ENCODE measurements at places on chromosomes 1 and 21.

DNA sequence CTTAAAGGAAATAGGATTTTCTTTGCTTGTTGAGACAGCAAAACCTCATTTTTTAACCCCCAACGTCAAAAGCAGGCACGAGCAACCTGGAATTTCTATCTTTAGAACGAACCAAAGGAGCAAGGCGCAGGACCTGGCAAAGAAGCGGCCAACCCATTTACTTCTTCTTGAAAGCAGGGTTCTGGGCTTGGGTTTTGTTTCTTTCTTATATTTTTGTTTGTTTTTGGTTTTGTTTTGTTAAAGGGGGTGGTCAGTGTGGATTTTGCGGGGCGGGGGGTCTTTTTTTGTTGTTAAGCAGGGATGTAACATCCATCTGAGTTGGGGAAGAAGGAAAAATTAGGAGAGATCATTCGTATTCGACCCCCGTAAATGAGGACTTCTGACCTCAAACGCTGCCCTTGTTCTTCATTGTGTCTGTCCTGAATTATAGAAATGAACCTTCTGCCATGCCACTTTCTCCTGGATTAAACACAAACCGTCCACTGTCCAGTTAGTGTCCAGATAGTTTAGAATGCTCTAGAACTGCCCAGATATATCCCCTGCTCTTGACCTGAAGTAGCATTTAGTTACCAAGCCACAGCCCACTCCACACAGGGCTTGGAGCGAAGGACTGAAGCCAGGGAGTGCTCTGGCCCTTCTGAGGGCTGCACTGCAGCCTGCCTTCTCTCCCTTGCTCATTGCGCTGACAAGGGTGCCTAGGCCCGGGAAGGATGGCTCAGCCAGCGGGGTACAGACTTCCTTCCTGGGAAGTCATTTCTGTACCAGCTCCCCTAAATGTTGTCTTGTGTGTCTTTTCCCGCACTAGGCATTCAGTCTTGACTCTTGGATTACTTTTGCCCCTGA, 909 bp upstream of the APP start:
- H3K4me1 ChIP-seq = no peaks in the 10 kb centered on the region
- no peak for DNase-seq
- no peak overlapping the region for H3K27ac ChIP-seq
- no peaks in the 10 kb centered on the region for H3K27me3 ChIP-seq
- H3K4me3 ChIP-seq = peak overlapping the region; percentile 90

DNA sequence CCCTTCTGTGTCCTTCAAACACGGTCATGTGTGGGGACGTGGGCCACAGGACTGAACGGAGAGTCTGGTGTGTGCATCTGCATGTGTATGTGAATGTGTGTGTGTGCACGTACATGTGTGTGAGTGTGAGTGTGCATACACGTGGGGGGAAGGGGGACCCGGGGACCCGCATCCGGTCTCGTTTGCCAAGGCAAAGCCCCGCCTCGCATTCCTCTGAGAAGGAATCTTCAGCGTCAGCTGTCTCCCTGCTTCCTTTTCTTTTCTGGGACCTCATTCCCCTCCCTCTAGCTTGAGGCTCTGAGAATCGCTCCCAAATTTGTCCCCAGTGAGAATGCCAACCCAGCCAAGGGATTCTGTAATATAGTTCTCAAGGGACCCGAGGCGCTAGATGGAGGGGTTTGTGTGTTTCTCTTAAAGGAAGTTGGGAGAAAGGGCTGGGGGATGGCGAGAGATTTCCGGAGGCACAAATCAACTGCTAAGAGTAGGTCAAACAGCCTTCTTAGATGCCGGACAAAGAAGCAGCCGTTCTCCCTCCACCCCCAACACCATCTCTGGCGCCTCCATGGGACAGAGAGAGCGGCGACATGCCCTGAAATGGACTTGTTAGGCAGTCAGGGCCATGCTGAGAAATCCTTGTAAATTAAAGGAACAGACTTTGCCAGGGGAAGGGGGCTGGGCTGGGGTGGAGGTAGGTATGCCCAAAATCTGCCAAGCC, 6.6 kb downstream of the IFFO2 start:
- DNase-seq = no peak
- H3K27me3 ChIP-seq = no peaks in the 10 kb centered on the region
- no peaks in the 10 kb centered on the region for H3K36me3 ChIP-seq
- H3K4me1 ChIP-seq = peaks cover 19% of the 10 kb centered on the region
- peak overlapping the region; percentile 75 for H3K27ac ChIP-seq

- peak; percentile 57 for DNase-seq
- H3K4me3 ChIP-seq = no peak overlapping the region
- no peak overlapping the region for H3K27ac ChIP-seq
- no peaks in the 10 kb centered on the region for H3K36me3 ChIP-seq
- no peaks in the 10 kb centered on the region for H3K27me3 ChIP-seq
Measured at GRCh38 chr1:235622936-235623779, 26.4 kb downstream of the GNG4 start.

- no peaks in the 10 kb centered on the region for H3K27me3 ChIP-seq
- no peak overlapping the region for H3K27ac ChIP-seq
- H3K4me1 ChIP-seq = no peaks in the 10 kb centered on the region
- no peaks in the 10 kb centered on the region for H3K36me3 ChIP-seq
- H3K4me3 ChIP-seq = no peak overlapping the region
Measured at GRCh38 chr1:63909526-63909925, 135.7 kb downstream of the ROR1 start.

- H3K4me3 ChIP-seq = no peak overlapping the region
- no peaks in the 10 kb centered on the region for H3K27me3 ChIP-seq
- no peak overlapping the region for H3K27ac ChIP-seq
- DNase-seq = no peak
Measured at GRCh38 chr1:85608851-85609250, 28.3 kb downstream of the CCN1 start.

- H3K4me3 ChIP-seq = no peak overlapping the region
- H3K36me3 ChIP-seq = no peaks in the 10 kb centered on the region
- DNase-seq = peak; percentile 86
- H3K27me3 ChIP-seq = no peaks in the 10 kb centered on the region
- peaks cover 5% of the 10 kb centered on the region for H3K4me1 ChIP-seq
Measured at GRCh38 chr1:27388337-27389005, 4.0 kb upstream of the GPR3 start.
